ENCODE measurements at places on chromosomes 7 and 10.

GRCh38 chr10:123250640-123251039 is 96.4 kb downstream of the BUB3 start:
- no peak for DNase-seq

GRCh38 chr10:70925377-70926225 is 37.2 kb upstream of the PCBD1 start:
- DNase-seq: peak; percentile 61

GRCh38 chr10:34503704-34504103 is 311.4 kb downstream of the PARD3 start:
- no peak for DNase-seq

DNA sequence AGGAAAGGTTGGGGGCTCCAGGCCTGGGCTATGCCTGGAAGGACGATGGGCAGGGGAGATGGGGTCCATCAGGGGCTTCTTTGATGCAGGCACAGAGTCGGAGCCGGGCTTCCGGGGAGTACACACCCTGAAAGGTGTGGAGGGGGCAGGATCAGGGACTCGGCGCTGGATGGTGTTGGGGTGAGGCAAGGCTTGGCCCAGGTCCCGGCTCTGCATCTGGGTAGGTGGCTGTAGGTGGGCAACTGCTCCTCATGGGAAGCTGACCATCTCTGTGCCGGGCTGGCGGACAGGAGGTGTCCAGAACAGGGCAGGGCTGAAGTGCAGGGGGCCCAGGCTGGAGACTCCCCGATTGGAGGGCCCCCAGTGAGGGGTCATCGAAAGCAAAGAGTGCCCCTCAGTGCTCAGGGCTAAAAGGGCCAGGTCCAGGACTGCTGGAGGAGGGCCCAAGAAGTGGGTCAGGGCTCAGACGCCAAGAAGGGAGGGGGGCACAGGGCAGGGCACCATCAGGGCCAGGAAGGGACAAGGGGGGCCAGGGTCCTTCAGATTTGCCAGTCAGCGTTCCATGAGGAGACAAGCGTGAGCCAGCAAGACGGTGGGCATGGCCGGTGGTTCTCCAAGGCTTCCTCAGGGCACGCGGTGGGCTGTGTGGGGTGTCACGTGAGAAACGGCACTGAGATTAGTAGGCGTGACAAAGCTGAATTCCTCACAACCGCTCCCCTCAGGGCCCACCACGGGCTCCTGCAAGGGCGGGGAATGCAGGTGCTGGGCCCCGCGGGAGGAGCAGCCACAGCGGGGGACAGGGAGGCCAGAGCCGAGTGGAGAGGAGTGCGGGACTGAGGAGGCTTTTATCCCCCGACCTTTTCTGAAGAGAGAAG is 97.0 kb downstream of the BMS1 start:
- no peak for DNase-seq

- no peak for DNase-seq
These were observed 23.4 kb upstream of the FIGNL1 start for GRCh38 chr7:50473531-50473930.

DNA sequence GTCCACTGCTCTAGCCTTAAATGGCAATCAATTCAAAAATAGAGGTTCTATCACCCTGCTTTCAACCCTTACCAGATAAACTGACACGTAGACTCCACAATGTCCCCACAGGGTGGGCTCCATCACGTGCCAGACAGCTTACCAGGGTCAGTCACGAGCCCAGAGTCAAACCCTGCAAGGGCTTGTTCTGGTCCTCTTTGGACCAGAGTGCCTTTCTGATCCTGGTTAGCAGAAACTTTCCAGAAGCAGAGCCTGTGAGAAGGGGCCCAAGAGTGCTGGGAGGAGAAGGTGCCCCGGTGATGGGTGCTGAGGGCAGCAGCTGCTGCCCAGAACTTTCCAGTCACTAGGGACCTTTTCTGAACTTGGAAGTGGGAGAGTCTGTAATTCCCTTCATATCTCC is 354 bp upstream of the GIMAP5 start:
- DNase-seq: no peak

DNA sequence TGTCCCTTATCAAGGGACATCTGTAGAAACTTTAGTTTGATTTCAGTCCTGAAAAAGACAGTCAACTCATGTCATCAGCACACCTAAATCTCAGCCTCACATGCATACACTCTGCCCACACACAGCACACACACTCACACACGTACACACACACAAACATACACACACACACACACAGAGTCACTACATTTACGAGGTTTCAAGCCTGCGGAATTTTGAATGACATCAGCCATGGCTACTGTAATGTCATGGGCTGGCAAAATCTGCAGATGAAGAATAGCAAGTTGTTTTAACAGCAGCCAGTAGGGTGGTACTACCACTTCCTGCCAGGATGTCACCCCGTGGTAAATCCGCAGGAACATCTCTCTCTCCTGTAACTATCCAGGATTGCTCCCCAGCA is 37.1 kb upstream of the EZH2 start:
- DNase-seq: no peak

DNA sequence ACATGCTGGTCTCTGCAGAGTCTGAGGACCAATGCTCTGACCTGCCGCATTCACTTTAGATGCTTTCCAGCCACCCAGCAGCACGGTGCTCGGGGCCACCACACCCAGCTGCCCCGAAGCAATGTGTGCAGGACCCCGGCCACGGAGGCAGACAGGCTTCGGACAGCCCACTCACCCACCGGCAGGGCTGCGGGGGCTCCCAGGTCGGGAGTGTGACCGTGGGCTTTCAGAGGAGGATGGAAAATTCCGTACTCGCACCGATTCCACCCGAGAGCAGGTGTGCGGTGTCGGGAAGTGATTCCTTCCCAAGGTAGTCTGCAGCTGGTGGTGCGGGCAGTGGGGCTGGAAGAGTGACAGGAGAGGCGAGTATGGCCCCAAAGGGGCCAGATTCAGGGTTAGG is 190.9 kb downstream of the DNAJB6 start:
- DNase-seq: no peak

- no peak for DNase-seq
These were observed 33.5 kb upstream of the SFRP5 start for GRCh38 chr10:97805096-97805884.

- DNase-seq: no peak
These were observed 51.4 kb downstream of the MICALL2 start for GRCh38 chr7:1407892-1408291.

DNA sequence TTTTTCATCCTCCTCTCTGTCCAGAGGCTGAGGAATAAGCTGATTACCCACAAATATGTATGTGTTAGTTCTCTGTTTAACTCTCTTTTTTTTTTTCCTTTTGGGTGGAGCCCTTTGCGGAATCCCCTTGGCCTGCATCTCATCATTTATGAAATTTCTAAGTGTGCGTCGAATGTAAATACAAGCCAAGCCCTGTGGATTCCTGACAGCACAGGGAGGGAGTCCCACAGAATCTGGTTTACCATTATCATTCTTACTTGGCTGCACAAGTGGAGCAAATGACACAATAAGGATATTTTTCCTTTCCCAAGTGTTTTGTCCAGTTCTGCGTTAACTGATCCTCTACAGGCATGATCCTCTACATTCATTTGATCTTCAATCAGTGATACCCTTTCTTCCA is 11.4 kb downstream of the STK31 start:
- DNase-seq: no peak

- peak; percentile 25 for DNase-seq
These were observed 29.9 kb downstream of the RNLS start for GRCh38 chr10:88553116-88553752.

DNA sequence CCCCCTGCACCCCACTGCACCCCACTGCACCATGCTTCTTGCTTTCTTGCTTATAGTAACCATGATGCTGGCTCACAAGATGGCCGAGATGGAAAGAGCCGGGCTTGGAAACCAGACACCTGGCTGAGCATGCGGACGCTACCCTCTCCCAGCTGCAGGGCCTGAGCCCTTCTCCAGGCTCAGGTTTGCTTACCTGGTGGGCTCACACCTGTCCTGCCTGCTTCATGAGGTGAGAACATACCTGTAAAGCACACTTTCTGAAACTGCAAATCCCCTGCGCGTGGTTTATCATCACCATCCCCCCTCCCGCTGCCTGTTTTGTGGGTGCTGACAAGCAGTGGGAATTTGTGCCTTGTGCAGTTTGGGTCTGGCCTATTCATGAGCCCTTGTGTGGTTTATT is 302.7 kb downstream of the GLRX3 start:
- no peak for DNase-seq

GRCh38 chr10:64350665-64351064 is 829.5 kb downstream of the REEP3 start:
- no peak for DNase-seq

- no peak for DNase-seq
These were observed 187.6 kb upstream of the ITGB1 start for GRCh38 chr10:33145451-33146188.

DNA sequence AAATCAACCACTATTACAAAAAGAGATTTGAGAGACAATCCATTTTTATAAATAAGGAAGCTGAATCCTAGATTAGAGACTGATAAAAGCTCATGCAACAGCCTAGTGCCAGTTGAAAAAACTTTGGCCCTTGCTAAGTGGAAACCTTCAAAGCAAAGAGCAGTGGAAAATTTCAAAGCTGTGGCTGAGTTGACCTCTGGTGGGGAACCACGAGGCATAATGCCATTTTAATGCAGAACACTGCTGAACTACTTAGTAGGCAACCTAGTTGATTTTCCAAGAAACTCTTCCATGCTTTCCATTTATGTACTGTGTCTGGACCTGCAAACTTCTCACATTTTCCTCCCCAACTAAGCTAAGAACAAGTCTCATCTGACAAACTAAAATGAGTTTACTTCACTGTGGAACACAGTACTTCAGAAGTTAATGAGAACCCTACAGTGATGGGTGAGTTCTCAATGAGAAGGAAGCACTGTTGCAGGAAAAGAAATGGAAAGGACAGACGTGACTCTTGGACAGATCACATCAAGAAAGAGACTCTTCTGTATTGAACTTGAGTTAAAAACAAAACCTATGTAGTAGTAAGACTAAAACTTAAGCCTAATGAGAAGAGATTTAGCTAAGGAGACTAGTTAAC is 19.5 kb downstream of the FZD9 start:
- no peak for DNase-seq

DNA sequence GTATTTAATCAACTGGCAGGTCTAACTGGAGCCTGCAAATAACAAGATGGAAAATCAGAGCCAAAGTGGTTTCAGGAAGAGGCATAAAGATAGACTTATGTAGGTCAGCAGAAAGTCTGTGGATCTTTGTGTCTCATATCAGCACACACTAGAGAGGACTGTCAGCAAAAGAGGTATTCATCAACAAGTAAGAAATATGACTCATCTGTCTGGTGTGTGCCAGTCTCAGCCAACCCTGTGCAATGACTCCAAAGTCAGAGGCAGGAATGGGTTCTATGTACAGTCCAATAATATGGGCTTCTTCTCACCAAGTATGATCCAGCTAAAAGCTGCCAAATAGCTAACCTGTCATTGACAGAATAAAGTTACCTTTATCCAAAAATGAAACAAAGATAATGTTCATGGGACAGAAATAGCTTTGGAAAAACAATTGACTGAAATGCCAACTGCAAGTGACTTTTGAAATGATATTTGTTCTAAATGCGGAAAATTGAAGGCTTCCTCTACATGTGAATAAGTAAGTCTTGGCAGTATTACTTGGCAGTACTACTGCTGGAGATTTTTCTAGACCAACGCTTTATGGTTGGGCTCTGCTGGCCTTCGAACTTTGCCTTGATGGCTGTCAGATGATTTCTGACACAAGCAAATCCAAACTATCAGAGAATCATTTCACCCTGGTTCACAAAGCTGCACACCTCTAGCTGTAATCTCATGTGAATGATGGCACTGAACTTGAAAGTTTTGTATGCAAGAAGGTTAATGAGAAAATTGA is 272.3 kb upstream of the SEMA3C start:
- DNase-seq: no peak

DNA sequence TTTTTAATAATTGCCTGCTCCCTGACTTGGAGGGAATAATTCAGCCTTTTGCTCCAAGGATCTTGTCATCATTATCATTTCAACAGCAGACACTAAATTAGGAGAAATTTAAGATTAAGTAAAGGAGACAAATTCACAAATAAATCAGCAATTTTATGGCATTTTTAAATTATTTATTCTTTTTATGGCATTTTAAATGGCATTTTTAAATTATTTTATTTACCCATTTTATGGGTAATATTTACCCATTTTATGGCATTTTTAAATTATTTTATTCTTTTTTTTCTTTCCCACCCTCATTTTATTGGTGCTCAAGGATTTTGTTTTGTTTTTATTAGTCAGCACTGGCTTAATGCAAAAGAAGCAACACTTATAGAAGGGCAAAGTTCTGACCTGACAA is 1201.0 kb upstream of the SORCS1 start:
- DNase-seq: no peak

DNA sequence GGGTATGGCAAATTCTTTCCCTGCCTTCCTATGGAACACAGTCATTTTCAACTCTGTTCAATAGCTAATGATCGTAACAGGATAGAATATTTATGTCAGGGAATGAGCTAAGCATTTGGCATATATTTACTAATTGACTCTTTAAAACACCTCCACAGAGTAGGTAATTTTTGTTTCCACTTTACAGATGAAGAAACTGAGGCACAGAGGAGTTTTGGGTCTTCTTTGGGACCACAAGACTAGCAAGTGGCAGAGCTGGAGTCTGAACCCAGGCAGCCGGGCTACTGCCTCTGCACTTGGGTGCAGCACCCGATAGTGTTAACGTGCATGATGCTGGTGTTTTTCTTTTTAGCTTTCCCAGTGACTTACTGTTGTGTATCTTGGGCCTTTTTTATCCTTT is 384.0 kb downstream of the SFMBT2 start:
- no peak for DNase-seq

- DNase-seq: no peak
These were observed 17.0 kb downstream of the PDE1C start for GRCh38 chr7:32053204-32053603.

- DNase-seq: no peak
These were observed 91.8 kb downstream of the SH3PXD2A start for GRCh38 chr10:103763374-103764202.

GRCh38 chr7:36455646-36456045 is 66.0 kb downstream of the ANLN start:
- DNase-seq: no peak

GRCh38 chr7:40205992-40206391 is 71.2 kb downstream of the SUGCT start:
- no peak for DNase-seq

DNA sequence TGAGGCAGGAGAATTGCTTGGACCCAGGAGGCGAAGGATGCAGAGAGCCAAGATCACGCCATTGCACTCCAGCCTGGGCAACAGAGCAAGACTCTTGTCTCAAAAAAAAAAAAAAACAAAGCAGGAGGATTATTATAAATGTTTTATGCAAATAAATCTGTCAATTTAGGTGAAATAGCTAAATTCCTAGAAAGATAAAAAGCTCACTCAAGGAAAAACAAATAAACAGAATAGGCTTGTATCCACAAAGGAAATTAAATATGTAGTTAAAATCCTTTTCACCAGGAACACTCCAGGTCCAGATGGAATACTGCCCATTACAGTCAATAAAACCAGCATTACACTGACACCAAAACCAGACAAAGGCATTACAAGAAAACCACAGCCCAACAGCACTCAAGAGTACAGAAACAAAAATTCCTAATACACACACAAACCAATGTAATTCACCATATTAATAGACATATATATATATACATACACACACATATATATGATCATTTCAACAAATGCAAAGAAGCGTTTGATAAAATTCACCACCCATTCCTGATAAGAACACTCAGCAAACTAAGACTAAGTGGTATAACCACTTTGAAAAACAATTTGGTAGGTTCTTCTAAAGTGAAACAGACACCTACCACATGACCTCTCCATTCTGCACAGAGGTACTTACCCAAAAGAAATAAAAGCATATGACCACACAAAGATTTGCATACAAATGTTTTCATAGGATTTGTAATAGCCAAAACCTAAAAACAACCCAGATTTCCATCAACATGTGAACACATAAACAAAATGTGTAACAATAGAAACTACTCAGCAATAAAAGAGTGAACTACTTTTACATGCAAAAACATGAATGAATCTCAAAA is 38.8 kb downstream of the ABI1 start:
- no peak for DNase-seq
